ENCODE measurements at places on chromosomes 7 and 10. TPM values are rescaled to one million over a fixed set of nuclear protein-coding genes. Genes with fewer than 3 reads are reported as not detected.

Gene HGF
- total RNA-seq, result 14.9 TPM

Gene SUN3
- not detected for total RNA-seq

Gene NPSR1
- total RNA-seq, result not detected

Gene AGAP3
- 40.0 TPM for total RNA-seq

Gene PRKRIP1
- 60.8 TPM for total RNA-seq

Gene TCERG1L
- total RNA-seq, result not detected

Gene DEPP1
- 530 TPM for total RNA-seq

Gene GDF2
- total RNA-seq, result not detected

Gene TSPAN14
- total RNA-seq, result 157 TPM

Gene KLF14
- 0.42 TPM for total RNA-seq

DNA sequence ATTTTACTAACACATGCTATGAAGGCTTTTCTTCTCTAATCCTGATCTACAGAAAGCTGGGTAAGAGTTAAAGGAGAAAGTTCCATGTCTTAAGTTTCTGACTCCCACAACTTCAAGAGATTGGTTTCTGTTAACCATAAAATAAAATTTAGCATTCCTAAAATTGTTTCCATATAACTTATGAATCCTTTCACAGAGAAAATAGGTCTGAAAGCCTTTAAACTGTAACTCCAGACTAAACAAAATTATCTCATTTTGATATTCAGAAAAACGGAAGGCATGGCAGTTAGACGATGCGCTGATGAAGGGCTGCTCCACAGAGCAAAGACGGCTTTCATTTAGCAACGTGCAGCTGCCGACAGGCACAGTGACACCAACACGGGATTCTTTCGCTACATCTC is 133.3 kb downstream of the SLC25A13 start:
- DNase-seq, result no peak

GRCh38 chr10:25933653-25934608 is at the start of gene MYO3A:
Gene MYO3A (plus strand): TSS chr10:25934229. CDS start chr10:25952111, 17,882 bp downstream.
- no peak for DNase-seq

- DNase-seq, result no peak
These were observed 195.5 kb downstream of the PRKG1 start for GRCh38 chr10:51269821-51270220.

GRCh38 chr7:41538810-41539724 is 163.8 kb downstream of the INHBA start:
- DNase-seq, result no peak

DNA sequence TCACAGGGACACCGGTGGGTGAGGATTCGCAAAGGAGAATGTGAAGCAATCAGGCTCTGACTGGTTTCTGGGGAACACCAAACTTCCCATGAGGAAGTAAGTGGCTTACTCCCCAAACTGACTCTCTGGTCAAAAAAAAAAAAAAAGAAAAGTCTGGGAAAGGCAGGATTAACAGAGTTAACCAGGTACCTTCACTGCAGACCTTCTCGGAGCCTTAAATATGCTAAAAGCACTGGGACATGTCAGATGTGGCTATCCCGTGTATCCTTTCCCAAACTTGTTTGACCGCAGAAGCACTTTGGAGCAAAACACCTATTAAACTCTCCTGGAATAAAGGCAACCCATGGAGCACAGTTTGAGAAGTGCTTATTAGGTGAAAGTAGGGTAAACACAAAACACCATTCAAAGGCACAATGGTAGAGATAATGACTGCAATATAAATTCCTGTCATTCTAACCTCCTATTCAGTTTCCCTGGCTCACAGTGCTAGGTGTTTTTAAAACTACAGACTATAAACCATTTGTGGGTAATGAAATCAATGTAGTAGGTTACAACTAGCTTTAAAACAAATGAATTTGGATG is 44.1 kb upstream of the MXI1 start:
- DNase-seq, result no peak

DNA sequence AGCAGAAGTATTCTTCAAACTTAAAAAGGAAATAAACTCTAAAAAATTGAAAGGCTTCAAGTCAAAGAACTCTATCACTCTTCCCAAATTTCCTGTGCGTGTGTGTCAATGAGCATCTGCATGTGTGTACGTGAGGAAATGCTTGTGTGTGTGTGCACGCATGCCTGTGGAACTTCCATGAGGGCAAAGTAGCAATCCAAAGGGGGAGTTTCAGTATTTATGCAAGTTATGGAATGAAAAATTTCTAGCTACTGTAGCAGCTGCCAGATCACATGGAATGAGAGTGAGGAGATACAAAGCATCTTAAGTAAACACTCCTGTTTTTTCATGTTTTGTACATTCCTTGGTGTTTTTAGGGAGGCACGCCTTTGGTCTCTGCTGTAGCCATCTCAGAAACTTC is 152.6 kb downstream of the RAPGEF5 start:
- DNase-seq, result no peak

DNA sequence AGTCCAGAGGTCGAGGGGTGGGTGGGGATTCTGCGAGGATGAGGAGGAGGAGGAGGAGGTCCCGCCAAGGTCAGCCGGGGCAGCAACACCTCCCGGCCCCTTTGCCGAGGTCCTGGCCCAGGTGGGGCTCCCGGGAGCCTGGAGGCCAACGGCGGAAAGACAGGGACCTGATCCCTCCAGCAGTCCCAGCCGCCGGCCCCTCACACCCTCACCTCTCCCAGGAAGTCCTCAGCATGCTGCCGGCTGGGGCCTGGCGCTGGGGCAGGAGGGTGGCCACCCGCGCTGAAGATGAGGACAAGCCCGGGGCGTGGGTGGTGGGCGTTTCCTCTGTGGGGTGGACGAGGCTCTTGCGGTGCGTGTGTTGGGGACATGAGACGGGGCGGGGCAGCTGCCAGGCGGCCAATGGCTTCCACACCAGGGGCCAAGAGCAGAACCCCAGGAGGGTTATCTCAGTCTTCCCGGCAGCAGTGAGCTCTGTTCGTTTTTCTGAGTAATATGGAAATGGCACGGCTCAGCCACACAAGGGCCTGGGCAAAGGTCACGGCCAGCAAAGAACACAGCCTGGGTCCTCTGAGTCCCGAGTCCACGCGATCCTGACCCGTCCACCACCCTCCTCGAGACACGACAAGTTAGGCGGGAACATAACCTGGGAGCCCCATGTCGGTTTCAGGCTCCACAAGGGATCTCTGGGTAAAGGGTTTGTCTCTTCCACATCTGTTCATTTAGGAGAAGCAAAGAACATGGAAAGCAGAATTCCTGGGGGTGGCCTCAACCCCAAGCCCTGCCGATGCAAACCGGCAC is 82.9 kb upstream of the PDGFA start:
- DNase-seq, result no peak

GRCh38 chr10:13658264-13658663 is 71.5 kb downstream of the PRPF18 start:
- DNase-seq, result no peak

DNA sequence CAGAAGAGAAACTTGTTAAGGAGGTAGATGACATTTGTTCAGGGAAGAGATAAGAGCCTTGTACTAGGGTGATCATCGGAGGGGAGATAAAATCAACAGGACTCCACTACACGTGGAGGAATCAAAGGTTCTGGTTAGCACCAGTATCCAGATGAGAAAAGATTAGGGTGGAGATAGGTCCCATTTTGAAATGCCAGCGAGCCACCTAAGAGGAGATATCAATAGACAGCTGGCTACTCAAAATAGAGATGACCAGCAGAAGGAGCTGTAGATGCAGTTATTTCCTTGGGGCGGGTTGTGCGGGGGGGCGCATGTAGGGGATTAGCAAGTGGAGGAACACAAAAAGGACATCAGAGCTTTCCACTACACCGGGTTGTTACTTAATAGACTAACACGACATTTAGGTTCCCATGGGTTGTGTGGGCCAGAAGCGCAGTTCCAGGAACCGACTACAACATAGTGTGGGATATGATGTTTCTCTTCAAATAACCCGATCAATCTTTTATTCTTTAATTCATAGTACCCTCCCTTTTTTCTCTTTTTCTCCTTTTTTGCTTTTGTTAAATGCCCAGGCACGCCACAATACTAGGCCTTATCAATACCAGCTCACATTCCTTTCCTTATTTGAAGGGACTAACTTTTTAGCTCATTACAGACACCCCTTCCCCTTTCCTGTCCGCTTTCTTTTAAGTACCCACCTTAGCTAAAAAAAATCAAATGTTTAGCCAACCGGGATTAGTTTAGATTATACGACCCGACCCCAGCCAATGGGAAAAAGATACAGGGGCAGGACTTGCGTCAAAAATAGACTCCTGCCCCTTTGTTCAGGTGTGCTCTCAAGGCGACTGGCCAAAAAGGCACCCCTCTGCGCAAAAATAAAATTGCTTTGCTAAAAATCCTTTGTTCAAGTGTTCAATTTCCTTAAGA is 2.0 kb upstream of the KIF11 start:
- peak; percentile 49 for DNase-seq

DNA sequence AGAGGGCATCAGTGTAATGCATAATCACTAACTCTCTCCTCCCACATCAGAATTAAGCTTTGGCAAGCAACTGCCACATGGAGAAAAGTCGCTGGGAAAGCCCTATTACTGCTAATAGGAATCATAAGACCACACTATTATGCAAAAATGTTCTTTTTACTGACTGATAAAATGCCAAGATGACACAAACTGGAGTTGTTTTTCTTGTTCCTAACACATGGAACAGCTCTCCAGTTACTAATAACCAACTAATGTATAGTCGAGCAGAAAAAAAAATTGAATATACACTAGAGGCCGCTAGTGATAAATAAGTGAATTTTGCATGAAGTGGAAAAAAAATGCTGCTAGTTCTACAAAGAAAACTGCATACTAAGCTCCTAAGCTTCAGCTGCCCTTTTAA is 165.6 kb downstream of the TPK1 start:
- no peak for DNase-seq

- DNase-seq, result no peak
These were observed 442.0 kb downstream of the MDFIC start for GRCh38 chr7:115363916-115364315.

DNA sequence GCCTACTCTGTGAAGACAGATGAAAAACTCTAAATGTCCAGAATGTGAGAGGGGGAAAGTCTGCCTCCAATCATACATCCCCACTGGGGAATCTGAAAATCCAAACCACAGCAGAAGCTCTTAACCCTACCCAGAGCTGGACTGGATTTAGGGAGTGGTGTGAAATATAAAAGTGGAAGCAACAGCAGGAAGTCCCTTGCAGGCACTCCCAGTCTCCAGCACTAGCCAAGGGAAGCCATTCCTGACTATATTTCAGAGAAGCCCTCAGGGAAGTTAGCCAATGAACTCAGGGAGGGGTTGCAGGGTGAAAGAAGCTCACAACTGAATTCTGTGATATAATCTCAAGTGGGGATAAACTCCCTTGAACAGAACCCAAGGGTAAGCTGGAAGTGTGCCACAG is 51.5 kb downstream of the CRPPA start:
- DNase-seq, result no peak

DNA sequence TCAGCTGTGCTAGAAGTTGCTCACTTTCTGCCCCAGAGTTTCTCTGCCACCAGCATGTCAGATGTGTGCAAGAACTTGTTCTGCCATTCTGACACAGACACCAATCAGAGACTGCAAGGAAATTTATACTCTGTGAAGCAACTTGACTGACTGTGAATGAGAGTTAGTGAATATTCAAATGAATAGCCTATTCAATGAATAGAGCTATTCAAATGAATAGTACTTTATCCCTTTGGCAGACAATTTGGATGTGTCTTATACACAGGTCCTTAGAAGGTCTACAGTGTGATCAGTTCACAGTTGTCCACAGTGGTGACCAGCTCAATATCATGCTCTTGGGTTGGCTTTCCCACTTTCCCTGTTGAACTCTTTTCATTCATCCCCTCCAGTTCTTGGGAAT is 138.1 kb downstream of the MACC1 start:
- DNase-seq, result no peak

DNA sequence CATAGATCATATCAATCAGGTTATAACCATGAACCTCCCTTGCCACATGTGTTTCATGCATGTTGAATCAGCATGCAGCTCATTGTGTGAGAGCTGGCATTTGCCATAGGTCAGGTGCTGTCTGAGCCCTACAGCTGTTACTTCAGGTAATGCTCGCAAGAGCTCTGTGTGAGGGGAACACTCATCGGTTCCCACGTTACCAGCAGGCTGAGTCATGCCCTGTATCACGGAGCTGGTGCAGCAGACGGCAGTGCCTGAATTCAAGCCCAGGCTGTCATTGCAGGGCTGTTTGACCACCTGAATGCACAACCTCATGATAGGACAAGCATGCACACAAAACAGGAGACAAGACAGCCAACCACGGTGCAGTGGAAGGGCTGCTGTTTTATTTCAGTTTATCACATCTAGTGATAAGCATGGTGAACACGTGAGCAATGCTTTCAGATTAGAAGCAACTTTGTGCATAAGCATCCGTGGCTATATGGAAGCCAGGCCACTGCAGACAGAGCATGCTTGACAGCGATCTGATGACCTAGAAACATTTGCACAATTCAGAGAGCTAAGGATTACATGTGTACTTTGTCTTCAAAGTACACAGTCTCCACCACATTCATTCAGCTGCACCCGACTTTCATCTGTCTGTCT is 56.4 kb upstream of the PFKP start:
- no peak for DNase-seq

DNA sequence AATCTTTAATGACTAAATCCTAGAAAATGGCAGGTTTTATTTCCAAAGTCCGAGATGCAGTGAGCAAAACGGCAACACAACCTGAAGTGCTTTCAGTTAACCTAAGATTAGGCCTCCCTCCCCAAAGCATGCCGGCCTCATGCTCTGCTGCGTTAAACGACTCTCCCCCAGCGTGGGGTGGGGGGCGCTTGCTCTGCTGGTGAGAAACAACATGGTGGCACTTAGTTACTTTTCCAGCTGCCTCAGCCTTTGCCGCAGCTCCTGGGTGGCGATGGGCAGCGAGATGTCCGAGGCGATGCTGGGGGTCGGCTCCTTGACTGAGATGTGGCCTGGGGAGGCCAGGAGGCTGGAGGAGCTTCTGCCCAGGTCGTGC is 36.7 kb upstream of the NCAPG2 start:
- no peak for DNase-seq

GRCh38 chr10:69353977-69354635 is 62.6 kb downstream of the TACR2 start:
- DNase-seq, result no peak

DNA sequence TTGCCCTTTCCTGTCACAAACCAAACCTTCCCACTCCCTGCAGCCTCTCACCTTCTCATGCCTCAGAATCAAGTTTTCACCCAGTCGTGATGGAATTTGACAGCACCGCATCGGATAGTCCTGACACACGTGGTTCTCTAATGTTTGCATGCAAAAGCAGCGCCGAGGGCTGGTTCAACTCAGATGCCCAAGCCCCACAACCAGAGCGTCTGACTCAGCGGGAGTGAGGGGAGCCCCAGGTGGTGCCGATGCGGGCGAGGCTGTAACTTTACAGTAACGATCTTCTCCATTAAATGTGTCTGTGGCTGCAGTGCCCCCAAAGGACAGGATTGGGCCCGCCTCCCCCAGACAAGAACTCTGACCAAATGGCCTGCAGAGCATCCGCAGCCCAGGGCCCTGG is 284.5 kb downstream of the CELF2 start:
- DNase-seq, result no peak

DNA sequence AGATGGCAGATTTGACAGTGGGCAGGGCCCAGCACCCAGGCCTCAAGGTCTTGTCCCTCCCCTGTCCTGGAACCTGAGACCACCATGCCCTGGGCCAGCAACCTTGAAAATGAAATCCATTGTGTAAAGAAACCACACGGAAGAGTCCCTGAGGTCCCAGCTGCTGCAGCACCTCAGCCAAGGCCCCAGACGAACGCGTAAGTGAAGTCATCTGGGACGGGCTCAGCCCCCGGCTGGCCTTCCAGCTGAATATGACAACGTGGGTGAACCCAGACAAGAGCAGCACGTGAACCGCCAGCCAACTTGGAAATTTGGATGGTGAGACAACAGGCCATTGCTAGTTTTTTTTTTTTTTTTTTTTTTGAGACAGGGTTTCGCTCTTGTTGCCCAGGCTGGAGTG is 70.3 kb downstream of the CYTH3 start:
- DNase-seq, result no peak
